ENCODE measurements at places on chromosomes 13 and 19.

- DNase-seq, result no peak
Observed at GRCh38 chr13:41577436-41577835, 120.1 kb downstream of the RGCC start.

DNA sequence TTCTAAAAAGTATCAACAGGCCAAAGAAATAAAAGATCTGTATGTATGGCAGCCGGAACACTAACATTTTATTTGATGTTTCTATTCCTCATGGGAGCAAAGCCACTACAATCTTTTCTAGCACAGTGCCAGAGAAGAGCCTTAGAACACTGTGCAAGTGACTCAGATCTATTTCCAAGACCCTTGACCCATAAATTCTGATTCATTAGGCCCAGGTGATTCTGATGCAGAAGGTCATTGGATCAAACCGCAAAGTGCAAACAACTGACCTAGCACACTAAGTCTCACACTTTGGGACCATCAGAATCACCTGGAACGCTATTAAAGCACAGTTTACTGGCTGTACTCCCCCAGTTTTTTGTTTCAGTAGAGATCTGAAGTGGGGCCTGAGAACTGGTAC, 87.6 kb downstream of the MYCBP2 start:
- DNase-seq, result peak; percentile 18

GRCh38 chr13:37648609-37649008, 50.0 kb upstream of the POSTN start:
- DNase-seq, result peak; percentile 17

GRCh38 chr19:57280962-57281400, 696 bp downstream of the ZNF460 start:
- peak; percentile 37 for DNase-seq

GRCh38 chr19:5104871-5105351, 136.0 kb downstream of the KDM4B start:
- DNase-seq, result no peak

- DNase-seq, result no peak
Observed at GRCh38 chr13:80469105-80469852, 128.4 kb upstream of the SPRY2 start.

DNA sequence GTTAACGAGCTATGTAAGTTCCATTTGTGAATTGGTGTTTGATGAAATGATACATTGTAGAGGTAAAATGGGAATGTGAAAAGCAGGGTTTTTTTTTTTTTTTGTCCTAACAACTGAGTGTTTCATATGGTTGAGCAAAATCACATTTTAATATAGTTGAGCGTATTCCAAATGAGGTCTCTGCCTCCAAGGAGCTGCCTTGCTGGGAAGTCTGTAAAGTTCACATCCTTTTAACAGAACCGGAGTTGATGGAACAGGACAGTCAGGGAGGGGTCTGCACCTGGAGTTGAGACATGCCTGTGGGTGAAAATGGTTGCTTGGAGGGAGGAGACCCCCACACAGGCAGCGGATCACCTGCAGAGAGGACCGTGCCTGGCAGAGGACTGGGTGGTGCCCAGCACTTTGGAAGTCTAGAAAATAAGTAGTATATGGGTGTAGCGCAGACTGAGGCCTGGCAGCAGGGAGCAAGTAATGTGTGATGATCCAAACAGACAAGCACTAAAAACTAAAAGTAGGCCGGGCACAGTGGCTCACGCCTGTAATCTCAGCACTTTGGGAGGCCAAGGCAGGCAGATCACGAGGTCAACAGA, 75.2 kb upstream of the UBAC2 start:
- DNase-seq, result no peak

DNA sequence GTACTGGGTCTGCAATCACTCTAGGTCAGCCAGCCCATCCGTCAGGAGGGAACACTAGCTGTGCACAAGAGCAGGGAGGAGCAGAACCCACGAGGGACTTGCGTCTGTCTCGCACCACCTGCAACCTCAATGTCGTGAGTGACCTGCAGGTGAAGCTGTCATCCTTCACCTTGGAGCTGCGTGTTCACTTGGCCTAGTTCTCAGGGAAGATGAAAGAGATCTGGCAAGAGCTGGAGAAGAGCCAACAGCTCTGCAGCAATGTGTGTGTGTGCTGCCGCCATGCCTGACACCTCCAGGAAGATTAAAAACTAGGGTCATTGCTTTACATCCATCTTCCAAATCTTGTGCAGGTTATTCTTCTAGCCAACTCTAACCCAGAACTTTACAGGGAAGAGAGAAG, 117.6 kb upstream of the MRI1 start:
- no peak for DNase-seq

DNA sequence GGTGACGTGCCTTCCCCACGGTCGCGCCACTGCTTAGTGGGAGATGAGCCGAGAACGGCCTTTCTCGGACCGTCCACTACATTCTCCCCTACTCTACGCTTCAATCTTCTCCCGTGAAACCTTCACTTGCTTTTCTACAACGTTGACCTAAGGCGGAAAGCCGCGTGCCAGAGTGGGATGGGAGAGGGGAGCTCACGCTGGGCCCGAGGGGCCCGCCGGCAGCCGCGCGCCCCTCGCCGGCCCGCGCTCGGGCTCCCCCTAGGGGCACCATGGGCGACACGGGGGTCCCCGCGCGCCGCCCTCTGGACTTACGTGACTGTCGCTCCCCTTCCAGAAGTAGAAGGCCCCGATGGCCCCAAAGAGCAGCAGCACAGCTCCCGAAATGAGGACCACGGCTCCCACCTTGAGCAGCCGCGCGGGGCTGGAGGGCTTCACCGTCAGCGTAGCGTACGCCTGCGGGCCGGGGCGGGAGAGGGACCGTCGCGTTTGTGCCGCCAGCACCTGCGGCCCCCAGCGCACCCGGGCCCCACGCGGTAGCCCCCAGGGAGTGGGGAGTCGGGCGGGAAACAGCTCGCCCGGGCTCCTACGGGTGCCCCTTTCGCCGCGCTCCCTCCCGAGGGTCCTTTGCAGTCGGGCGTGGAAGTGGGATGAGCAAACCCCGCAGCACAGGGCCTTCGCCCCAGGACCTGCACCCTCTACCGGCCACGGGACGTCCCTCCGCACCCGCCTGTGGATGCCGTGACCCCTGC, 727 bp downstream of the CNMD start:
- peak; percentile 3 for DNase-seq

GRCh38 chr13:97198753-97199152, 23.4 kb upstream of the MBNL2 start:
- peak; percentile 19 for DNase-seq
